LoVo (cell line): ENCODE measurements at places on chromosomes 6 and 20.

DNA sequence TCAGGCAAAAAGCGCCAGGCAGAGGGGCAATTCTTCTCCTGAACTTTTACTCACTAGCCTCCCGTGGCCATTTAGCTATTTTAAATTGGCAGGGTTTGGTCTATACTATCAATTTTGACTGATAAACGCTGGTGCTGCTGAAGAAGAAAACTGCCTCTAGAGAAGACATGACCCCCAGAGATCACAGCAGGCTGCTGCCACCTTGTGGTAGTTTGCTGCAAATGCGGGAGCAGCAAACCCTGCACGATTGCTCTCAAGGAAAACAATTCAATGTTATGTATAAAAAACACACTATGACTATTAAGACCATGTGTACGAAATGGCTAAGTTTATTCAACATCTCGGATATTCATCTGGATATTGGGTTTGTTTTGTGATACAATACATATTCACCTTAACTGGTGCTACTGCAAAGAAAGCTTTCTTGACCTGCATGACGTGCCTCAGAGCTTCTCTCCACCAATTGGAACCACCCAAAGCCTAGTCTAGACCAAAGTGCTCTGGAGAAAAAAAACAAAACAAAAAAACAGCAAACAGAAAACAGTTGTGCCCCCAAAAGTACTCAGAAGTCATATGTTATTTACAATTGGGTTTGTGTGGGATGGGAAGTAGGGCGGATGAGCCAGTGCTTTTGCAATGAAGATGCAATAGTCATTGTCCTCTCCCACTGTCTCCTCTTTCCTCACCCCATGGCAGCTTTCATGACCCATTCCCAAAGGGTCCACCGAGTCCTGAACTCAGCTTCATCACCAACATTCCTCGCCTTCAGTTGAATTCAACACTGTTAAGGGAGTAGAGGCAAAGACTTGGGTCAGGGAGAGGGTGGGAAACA is 19.6 kb upstream of the IL17F start:
- DNase-seq: peak; percentile 61

DNA sequence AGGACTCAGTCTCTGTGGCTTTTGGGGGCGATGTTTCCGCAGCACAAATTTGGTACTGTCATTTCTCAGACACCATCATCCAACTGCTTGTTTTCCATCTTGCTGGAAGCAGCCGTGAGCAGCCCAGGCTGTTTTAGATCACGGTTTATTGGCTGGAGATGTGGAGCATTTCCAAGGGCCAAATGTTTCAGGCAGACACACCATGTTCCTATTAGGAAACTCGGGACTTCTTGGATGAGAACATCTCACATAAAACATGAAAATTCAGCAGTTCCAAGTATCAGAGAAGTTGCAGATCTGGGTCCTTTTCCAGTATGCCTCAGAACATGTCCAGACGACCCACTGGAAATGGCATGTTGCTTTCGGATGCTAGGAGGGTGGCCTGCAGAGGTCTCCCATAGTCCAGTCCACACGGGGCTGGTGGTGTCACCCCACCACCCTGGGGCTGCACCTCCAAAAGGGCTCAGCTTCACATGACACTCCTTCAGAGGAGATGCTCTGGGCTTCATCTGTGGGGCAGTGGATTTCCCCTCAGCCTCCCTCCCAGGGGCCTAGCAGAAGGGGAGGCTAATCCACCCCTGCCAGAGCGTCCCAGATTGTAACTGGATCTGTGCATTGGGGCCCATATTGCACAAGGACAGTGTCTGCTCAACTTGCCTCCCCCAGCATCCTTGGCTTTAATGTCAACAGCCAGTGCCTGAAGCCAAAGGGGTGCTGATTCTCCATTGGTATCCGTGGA is 176.3 kb downstream of the SCP2D1 start:
- no peak for DNase-seq

- DNase-seq: peak; percentile 55
Observed at GRCh38 chr6:151763938-151764680, 43.4 kb upstream of the ESR1 start.

DNA sequence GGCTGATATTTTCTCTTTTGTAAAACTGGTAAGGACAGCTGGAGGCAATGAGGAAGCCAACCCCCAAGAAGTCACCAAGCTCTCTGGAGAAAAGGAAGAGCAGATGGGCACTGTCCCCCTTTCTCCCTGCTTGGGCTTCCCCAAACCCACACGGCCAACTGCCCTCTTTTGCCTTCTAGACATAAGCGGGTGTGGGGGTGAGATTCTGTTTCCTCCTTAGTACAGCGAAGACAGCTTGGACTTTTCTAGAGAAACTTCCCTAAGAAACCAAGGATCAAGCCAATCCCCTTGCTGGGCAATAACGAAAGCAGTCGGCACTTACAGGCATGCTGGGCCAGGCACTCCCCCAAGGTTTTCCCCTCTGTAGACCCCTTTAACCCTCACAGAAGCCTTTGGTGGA is 110.3 kb downstream of the CDC5L start:
- DNase-seq: no peak

- DNase-seq: no peak
Observed at GRCh38 chr6:164345327-164345726, 930.8 kb downstream of the QKI start.

- DNase-seq: no peak
Observed at GRCh38 chr6:109271622-109272021, 110.6 kb downstream of the CD164 start.

DNA sequence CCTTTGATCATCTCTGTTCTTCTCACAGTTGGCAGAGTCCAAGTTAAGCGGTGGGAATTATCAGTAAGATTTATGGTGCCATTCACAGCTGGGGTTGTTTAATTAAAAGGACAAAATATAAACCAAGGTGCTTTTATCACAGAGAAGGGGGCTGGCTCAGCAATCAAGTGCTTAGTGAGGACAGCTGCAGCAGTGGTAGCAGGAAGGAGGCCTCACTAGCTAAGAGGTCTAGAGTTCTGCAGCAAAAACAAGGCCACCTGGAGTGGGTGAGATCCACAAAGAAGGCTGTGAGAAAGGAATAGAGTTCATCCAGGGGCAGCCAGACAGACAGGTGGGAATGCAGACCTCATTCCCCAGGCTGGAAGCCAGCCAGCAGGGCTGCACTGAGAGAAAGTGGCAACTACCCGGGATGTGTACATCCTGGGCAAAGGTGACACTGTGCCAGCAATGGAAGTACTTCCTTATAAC is 37.1 kb downstream of the PIGU start:
- peak; percentile 33 for DNase-seq

- DNase-seq: no peak
Observed at GRCh38 chr6:25007269-25007699, 71.5 kb upstream of the RIPOR2 start.

GRCh38 chr20:48703511-48704219 is 124.1 kb downstream of the PREX1 start:
- no peak for DNase-seq

- peak; percentile 43 for DNase-seq
Observed at GRCh38 chr20:1816384-1817381, 78.5 kb upstream of the SIRPA start.

DNA sequence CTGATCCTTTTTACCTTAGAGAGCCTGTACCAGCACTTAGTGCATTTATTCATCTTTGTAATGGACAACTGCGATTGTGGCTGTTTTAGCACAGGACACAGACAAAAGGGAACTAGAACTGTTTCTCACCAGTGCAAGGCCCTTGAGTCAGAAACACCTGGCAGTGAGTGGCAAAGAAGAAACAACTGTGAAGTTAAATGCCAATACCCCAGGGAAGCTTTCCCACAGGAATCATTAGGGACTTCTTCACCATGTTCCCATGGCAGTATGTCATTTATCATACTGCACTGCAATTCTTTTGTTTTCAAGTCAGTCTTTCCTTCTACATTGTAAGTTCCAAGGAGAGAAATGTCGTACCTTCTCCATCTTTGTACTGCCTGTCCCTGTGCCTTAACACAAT is 28.6 kb upstream of the CDYL start:
- DNase-seq: no peak

DNA sequence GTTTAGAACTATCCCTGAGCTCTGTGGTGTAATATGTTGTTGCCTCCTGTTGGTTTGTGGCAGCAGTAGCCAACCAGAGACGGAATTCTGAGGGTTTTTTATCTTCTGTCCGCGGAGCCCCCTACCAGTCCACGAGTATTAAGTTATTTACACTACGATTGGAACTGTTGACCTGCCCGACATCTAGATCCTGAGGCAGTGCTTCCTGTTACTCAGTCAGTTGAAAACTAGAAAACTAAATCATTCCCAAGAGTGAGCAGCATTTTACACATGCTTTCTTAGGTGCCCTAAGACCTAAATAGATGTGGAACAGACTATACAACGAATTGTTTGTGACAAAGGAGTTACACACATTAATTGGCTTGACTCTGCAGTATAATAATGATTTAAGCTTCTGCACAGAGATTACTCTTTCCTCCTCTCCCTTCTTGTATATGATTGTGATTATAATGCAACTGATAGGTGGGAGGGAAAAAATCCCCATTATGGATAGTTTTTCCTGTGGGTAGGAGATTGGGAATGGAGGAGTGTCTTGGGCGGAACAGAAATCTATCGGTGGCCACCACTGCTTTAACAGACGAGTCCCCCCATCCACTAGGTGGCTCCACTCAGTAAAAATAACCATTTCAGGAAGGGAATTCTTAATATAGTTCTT is 1.7 kb downstream of the LOC128125822 start:
- DNase-seq: peak; percentile 80

- DNase-seq: no peak
Observed at GRCh38 chr6:2141644-2142290, 103.6 kb downstream of the GMDS start.

GRCh38 chr20:6744805-6745204 is 22.7 kb upstream of the BMP2 start:
- no peak for DNase-seq

DNA sequence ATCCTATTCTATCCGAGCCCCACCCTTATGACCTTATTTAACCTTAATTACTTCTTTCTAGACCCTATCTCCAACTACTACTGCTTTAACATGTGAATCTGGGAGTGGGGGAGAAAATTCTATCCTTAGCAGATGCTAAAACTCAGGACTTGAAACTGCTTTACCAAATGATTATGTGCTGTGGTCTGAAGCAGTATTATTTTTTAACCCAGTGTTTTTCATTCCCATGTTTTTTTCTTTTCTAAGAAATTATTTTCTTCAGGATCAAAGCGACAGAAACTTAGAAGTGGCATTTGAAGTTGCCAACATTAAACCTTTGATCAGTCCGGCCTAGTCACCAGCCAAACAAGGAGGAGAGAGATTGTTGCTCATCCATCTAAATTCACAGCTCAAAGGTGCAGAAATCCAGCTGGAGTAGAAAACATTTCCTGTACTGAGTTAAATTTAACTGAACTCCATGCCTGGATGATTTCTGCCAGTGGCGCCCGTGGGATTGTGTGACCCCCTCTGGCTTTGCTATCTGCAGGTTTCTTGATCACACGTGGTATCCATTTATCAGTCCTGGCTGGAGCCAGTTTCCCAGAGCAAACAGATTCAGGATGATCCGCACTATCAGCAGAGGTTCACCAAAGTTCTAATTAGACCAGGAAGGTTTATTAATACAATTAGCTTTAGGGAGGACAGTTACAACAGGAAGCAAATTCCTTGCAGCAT is 300.5 kb downstream of the PLCB1 start:
- no peak for DNase-seq

DNA sequence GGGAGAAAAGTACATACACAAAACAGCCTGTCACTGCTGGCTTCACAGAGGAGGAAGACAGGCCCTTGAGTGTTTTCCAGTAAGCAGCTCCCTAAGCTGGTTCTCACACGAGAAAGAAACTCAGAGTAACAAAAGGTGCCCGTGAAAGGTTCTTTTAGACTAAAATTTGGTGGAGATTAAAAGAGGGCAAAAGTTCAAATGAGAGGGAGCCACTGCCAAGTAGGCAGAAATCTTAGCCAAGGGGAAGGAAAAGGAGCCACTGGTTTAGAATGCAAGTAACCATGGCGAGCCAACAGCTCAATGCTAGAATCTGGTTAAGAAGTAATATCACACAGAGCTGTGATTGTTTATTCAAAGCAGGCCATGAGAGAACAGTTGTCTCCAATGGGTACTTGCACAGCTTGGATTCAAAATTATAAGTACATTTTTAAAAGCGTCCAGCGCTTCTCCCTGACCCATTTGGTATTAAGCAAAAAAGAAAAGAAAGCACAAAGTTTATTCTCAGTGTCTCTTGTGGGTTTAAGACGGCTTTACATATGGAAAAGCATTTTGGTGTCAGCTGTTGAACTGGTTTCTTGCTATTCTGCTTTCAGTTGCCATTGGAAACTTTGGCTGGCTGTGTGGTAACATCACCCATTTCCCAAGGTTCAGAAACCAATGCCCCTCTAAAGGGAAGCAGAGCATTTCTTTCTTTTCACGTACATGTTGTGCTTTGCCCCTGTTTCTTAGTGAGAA is 648.5 kb downstream of the RNF144B start:
- DNase-seq: no peak

DNA sequence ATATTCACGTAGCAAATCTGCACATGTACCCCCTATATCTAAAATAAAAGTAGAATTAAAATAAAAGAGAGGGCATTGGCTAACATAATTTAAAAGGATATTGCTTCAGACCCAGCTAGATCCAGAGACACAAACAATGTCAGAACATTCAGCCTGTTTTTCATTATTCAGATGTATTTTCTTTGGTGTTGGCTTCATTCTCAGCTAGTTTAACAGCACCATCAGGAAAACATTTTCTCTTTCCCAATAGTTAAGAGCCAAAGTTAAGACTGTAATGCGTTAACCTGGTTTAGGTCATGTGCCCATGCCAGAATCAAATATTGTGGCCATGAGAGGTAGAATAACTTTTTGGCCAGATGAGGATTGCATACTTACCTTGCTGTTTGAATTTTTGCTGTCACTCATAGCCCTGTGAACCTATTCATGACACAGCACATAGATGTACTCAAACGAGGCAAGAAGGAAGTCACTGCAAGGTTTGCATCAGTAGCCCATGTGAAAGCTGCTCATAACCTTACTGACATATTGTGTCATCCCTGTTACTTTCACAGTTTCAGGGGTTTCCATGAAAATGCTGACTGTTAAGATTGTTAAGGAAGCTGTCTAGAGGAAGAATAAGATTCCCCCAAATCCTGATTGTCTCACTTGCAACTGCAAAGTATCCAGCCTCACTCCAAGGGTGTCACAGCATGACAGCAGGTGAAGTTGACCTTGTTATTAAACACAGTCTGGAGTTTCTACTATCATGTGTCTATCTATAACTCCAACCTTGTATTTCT is 233.1 kb downstream of the PACRG start:
- no peak for DNase-seq
